ENCODE measurements at places on chromosomes 16 and 17. TPM values are rescaled to one million over a fixed set of nuclear protein-coding genes. Genes with fewer than 3 reads are reported as not detected.

Gene KRT32
- total RNA-seq, result not detected

Gene KRT15
- total RNA-seq, result 0.20 TPM

Gene C17orf50
- not detected for total RNA-seq

Gene SPAG5
- total RNA-seq, result 12.4 TPM

Gene NLRC5
- 7.3 TPM for total RNA-seq

Gene ARHGDIG
- total RNA-seq, result 0.22 TPM

Gene TAC4
- not detected for total RNA-seq

Gene IL21R
- total RNA-seq, result under 0.01 TPM

DNA sequence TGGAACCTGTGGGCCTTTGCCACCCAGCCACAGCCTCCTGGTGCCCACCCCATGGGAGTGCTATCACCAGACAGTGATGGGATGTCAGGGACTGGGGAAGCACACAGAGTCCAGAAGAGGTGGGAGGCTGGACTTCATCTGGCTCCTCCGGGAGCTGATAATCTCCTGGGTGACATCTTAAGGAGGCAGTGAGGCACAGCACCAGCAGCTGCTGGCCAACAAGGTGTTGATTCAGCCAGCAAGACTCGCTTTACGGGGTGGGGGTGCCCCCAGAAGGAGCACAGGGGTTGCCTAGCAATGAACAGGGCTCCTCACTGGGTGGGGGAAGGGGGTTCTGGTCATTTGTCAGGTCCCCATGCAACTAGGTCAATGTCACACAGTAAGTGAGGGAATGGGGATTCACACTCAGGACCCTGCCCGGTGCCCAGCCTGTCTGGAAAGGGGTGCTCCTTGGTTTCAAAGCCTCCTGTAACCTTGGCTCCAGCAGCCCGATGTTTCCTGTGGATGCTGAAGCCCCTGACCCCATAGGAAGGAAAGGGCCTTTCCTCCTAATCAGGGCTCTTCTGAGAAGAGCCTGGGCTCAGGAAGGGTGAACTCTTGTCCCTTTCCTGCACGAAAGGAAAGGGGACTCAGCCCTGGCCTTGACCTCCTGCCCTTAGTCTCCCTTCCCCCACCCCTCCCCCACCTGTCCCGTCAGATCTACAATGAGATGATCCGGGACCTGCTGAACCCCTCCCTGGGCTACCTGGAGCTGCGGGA is 17.7 kb downstream of the KIF19 start:
- DNase-seq, result no peak

- DNase-seq, result peak; percentile 86
Observed at GRCh38 chr16:1559446-1559975, 26.0 kb downstream of the TMEM204 start.

DNA sequence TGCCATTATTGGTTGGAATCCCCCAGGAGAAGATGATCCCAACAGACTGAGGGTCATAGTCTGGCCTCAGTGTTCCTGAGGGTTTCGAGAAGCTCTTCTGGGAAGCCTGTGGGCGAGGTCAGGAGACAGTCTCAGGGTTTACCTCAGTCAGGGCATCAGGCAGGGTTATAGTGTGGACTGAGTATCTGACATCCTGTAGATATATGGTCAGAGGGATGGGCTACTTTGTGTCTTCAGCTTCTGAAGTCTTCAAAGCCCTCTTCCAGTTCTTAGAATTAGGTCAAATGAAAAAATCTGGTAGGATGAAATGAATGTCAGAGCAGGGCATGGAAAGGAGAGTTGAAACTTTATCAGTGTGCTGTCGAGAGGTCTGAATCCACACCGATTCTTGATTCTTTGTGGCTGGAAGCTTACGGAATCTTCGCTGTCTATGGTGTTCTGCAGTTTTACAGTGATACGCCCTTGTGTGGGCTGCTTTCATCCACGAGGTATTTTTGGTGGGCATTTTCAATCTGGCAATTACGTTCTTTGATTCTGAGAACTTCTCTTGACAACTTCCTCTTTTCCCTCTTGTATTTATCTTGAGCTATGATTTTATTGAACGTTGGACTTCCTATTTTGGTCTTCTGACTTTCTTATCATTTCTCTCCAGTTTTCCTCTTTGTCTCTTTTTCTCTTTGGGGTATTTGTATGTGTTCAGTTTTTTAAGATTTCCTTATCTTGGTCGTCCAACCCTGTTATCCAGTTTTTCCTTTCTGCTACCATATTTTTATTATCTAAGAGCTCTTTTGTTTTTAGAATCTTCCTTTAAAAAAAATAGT is 30.4 kb downstream of the BPTF start:
- no peak for DNase-seq

DNA sequence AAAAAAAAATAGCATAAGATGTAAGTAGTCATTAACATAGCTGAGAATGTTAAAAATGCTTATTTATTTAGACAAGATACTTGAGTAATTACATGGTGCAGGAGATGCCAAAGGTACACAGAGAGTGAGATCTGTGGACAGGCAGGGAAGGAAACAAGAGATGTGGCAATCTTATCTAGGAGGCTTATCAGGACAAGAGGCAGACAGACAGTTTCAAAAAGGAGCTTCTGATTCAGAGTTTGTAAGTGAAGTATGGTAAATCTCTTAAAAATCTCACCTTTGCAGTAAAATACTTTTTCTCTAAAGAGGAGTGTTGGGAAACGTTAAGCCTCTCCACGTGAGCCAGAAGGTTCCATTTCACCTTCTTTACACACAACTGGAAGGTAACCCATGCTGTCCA is 19.9 kb upstream of the GHDC start:
- no peak for DNase-seq

DNA sequence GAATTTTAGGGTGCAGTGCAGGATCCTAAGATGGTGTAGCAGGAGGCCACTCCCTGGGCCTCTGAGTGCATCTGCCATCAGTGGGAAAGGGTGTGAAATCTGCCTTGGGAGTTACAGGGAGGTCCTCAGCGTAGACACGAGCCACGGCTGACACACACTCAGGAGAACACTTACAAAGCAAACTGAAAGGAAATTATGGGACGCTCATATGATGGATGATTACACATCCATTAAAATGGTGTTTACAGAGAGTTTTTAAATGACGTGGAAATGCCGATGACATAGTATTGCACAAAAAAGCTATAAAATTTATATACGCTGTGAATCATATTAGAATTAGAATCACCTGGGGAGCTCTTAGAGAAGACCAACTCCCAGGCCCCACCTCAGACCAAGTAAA is 175.2 kb downstream of the CCDC182 start:
- DNase-seq, result no peak

DNA sequence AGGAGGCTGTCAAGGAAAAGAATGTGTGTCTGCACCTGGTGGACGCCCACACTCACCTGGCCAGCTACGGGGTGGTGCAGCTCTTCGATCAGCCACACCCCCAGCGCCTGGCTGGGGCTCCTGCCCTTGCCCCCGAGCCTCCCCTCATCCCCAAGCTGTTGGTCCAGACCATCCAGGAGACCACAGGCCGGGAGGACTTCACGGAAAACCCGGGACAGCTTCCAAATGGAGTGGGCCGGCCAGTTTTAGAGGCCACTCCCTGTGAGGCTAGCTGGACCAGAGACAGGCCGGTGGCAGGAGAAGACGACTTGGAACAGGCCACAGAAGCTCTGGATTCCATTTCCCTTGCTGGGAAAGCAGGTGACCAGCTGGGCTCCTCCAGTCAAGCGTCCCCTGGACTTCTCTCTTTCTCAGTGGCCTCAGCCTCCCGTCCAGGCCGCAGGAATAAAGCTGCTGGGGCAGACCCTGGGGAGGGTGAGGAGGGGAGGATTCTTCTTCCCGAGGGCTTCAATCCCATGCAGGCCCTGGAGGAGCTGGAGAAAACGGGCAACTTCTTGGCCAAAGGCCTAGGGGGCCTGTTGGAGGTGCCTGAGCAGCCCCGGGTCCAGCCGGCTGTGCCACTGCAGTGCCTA is 2.2 kb downstream of the WDR81 start:
- DNase-seq, result no peak

DNA sequence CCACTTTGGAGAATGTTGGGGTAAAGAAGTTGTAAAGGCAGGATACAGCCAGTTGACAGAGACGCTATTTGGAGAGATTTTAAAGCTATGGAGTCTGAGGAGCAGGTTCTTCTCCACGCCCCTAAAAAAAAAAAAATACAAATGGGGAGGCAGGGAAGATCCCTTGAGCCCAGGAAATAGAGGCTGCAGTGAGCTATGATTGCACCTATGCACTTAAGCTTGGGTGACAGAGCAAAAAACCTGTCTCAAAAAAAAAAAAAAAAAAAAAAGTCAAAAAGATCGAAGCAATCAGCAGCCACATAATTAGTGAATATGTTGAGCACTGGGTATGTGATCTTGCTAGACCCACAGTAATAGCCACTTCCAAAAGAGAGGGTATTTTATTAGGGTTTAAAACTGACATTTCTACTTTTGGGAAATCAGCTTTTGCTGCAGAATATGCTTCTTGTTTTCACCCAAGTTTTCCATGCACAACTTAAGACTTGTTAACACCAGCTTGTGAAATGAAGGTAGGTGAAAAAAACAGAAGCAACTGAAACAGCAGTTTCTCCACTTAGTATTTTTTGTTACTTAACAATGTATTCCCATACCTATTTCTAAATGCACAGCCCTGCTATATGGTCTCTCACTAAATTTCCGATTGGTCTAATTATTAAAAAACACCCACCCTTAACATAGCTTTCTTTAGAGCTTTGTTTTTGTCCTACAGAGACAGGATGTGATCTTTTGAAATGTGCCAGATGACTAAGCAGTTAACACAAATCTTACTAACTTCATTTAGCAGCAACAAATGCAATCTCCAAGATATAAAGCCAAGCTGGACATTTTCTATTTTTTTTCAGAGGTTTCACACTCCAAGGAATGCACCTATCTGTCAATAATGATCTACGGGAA is 2.5 kb upstream of the ARL6IP1 start:
- DNase-seq, result peak; percentile 75

- DNase-seq, result peak; percentile 37
Observed at GRCh38 chr17:29588562-29589411, 661 bp downstream of the GIT1 start.

DNA sequence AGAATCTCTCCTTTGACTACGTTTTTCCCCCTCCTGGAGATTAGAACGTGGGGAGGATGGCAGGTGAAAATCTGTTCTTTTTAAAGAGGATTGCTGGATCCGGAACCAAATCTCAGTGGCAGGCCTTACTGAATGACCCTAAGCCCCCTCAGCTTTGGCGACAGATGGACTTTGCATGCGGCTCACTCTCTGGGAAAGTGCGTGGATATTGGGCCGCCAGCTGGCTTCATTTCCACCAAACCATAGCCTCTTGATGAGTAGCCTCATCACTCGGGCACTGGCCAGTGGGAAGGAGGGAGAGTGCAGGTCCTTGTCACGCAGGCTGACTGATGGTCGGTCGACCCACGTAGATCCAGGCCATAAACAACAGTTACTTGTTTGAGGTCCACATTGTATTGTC is 31.3 kb upstream of the CCDC182 start:
- no peak for DNase-seq

- no peak for DNase-seq
Observed at GRCh38 chr17:17605729-17606088, 14.2 kb upstream of the PEMT start.
